ENCODE measurements at places on chromosomes 6 and 20.

DNA sequence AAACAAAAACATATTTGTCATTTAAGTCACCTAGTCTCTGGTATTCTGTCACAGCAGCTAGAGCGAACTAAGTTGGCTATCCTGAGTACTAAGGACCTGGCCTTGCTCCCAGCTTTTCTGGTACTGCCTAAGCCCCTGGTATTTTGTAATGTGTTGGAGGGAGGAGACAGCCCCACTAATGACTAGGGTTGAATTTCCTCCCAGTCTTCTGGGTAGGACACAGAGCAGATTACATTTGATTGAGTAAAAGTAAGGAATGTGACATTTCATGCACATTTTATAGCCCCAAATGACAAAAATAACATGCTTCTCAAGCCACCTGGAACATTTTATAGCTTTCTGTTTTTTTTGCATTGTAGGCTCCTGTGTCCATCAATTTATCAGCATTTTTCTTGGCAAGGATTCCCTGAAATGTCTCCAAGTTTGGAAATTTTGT is 47.9 kb upstream of the DDR1 start:
- DNase-seq = no peak

GRCh38 chr6:8627085-8627861 is 191.9 kb upstream of the SLC35B3 start:
- no peak for DNase-seq

GRCh38 chr6:152232501-152233151 is 404.5 kb downstream of the SYNE1 start:
- no peak for DNase-seq

DNA sequence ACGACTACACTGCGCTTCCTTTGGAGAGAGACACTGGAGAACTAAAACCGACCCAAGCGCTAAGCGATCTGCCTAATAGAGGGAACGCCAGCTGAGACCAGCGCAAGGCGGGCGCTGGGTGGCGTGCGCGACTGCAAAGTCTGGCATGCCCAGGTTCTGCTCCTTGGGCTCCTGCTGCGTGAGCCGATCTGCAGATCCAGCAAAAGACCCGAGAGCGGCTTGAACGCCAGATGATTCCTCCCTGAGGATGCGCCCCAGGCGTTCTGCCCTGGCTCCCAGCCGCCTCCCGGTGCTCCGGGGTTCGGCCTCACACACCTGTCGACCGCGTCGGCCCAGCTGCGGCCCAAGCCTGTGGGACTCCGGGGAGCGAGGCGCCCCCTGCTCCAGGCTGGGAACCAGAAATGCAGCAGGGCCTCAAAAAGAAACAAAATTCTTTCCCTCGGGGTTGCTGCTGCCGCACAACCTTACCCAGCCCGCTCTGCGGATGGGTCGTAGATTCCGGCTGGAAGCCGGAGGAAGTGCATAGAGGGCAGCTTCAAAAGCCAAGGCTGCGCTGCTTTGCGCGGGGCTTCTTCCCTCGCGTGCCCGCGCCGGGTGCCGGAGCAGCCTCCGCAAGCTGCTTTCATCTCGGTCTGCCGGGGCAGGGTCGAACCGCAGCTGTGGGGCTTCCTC is 17.9 kb upstream of the PRDM13 start:
- no peak for DNase-seq

- DNase-seq = no peak
These were observed 16.8 kb downstream of the IL17F start for GRCh38 chr6:52227495-52227894.

DNA sequence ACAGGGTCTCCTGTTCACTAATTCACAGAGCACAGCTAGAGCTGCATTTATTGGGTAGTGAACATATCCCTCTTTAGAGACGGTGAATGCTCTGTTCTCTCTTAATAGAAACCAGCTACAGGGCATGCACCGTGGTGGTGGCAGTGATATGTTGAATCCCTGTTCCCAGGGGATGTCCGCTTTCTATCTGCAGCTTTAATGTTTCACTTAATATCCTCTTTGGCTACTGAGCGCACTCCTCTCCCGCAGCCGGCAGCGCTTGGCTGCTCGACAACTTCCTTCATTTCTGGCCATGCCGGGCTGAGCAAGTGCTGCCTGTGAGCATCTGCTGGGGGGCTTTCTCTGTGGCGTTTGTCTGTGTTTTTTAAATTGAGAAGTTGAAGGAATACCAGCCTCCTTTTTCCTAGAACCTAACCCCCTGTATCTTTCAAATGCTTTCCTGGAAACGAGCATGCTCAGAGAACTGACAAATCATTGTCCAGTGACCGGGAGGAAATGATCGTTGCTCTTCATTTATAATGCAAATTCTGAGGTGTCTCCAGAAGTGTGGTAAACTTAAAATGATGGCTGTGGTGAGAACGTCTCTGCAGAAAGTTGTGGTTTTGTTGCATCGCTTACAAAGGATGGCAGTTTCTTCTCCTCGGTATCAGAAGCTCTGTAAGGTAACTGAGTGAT is 297.9 kb downstream of the UTRN start:
- DNase-seq = no peak

GRCh38 chr6:150293423-150294173 is 75.2 kb upstream of the IYD start:
- DNase-seq = no peak

DNA sequence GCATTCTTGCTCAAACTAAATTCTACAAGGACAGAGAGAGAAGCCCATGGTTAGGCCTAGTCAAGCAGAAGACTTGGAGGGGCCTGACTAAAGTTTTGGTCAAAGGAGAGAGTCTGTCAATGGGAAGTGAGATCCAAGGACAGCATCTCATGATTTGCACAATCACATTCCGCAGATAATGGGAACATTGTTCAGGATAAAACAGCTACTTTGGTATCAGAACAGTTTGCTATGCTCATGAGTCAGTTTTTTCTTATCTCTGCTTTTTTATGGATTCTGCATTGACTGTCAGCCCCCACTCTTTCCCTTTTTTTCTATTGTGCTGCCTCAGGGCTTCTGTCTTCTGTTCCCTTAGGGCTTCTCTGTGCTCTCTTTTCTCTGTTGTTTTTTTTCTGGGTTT is 28.6 kb downstream of the AKAP7 start:
- no peak for DNase-seq

DNA sequence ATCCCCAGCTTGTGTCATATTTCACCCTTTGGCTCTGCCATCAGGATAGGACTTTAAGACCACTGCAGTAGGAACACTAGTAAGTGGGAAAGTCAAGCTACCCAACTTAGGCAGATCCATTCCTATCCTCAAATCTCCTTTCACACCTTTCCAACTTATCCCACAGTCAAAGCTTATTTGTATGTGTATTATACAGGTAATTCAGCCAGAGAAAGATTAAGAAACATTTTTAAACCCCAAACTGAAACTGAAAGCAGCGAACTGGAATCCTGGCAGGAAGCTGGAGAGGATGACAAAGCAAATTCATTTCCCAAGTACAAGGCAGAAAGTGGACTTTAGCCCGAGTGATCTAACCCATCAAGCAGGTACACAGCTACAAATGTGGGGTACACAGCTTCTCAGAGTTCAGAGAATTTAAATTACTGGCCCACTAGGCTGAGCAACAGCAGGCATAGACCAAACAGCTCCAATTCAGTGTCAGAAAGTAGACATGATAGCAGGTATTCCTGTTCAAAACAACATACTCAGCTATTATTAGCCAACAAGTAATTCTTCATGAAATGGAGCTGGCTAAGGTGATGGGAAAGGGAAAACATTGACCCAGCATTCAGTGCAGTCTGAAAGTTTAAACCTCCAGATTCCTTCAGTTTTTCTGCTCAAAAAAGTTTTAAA is 39.1 kb downstream of the ILRUN start:
- no peak for DNase-seq

GRCh38 chr20:11604339-11604738 is 313.4 kb upstream of the BTBD3 start:
- DNase-seq = no peak

- no peak for DNase-seq
These were observed 130.3 kb downstream of the OPRM1 start for GRCh38 chr6:154169193-154169847.

DNA sequence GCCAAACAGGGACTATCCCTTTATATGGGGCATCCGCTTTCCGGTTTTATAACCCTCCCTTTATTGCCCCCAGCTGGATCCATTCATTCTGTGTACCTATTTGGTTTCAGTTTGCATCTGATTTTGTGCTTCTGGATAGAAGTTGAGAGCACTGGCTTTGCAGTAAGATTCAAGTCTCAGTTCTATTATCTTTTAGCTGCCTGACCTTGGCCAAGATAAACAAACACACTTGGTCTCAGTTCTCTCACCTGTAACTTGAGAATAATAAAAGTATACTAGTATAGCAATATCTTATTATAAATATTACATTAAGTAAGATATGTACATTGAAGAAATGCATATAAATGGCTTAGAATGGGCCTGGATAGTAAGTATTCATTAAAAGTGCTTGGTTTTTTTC is 182.4 kb upstream of the TSHZ2 start:
- no peak for DNase-seq

DNA sequence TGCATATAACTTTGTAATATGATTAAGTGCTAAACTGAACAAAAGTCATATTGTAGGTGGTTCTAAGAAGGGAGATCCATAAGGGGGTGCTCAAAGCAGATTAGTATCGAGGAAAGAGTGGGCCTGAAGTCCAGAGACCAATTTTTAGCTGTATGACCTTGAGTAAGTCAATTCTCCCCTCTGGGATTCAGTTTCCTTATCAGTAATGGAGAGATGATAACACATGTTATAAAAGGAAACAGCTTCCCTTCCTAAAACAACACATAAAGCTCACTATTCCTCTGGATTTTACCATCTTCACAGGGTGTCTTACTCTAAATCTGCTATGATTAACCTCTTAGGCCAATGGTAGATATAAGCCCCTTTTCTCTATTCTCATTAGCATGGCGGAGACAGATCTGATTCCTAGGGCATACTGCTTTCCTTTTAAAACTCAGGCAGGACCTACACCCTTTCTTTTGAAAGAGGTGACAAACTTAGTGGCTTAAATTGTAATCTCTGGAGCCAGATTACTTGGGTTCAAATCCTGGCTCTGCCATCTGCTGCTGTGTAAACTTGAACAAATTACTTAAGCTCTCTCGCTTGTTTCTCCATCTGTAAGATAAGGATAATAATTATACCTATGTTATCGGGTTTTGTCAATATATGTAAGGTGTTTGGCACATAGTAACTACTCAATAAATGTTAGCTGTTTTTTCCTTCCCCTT is 39.5 kb downstream of the ACSS2 start:
- DNase-seq = no peak

DNA sequence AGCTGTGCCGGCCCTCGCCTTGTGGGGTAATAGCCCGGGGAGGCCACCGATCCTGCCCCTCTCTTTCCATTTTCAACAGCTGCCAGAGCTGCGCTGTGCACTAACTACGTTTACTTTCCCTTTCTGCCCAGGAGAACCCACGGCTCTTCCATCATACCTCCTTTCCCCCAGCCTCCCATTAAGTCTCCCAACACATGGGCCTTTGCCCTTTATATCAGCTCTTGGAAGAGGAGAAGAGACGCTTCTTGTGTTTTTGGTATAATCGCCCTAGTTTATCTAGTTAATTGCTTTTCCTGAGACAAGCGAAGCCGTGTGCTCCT is 637 bp downstream of the UBR2 start:
- DNase-seq = no peak

- no peak for DNase-seq
These were observed 5.8 kb downstream of the C6orf132 start for GRCh38 chr6:42136508-42137193.

GRCh38 chr6:133816171-133816570 is 72.7 kb upstream of the TCF21 start:
- no peak for DNase-seq

DNA sequence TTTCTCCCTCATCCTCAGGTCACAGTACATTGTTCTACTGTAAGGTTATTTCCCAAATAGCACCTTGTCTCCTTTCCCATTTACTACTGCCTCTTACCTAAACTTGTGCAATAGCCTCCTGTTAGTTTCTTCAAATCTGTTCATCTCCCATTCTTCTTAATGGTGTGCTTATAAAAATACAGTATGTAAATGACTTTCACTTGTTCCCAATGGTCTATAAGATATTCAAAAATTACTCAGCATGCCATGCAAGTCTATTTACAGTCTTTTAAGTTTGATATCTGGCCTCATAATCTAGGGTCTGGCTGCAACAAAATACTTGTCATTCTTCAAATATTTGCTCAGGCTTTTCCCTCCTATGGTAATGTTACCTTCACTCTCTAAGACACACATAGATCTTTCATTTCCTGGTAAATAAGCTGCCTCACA is 31.5 kb upstream of the RHAG start:
- DNase-seq = no peak

GRCh38 chr6:45423824-45424450 is 46.2 kb upstream of the SUPT3H start:
- no peak for DNase-seq

- no peak for DNase-seq
These were observed 17.8 kb downstream of the RAB44 start for GRCh38 chr6:36715469-36715868.

- DNase-seq = no peak
These were observed 54.2 kb upstream of the MAP7 start for GRCh38 chr6:136604328-136604825.

DNA sequence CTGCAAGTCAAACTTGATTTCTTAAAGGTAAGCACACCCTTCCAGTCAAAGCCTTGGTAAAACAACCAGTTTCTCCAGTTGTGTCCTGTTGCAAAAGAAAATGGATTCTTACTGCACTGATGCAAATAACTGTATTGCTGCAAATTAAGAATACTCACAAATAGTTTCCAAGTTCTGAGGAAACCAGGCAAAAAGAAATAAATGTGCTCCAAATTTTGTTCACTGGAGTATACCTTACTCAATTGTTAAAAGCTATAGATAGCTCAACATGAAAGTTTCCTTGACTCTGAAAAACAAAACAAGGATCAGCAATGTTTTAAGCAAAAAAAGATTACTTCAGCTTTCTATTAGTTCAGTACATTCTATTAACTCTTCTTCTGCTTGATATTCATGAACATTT is 75.2 kb downstream of the SLC16A10 start:
- no peak for DNase-seq

DNA sequence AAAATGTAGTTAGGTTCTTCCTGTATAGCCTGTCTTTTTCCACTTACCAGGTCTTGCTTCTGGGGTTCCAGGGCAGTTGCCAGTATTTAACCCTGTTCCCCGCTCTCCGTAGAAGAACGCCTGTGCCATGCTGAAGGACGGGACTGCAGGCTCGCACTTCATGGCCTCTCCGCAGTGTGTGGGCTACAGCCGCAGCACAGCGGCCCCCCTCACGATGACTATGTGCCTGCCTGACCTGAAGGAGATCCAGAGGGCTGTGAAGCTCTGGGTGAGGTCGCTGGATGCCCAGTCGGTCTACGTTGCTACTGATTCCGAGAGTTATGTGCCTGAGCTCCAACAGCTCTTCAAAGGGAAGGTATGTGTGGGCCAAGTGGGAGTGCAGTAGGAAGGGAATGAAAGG is 23.0 kb downstream of the POFUT1 start:
- DNase-seq = no peak

Data from SJSA1 (cell line).